SW 1271 (cell line): ENCODE measurements at places on chromosomes 2 and 18.

- DNase-seq: no peak
Measured at GRCh38 chr18:23355206-23355605, 97.9 kb upstream of the RIOK3 start.

- DNase-seq: no peak
Measured at GRCh38 chr2:168272225-168272624, 24.8 kb upstream of the STK39 start.

- DNase-seq: no peak
Measured at GRCh38 chr2:40915651-40916050, 463.8 kb upstream of the SLC8A1 start.

GRCh38 chr18:3248062-3248657 is 559 bp downstream of the MYL12A start:
- DNase-seq: peak; percentile 21

GRCh38 chr2:24763843-24764242 is 29.3 kb downstream of the PTRHD1 start:
- no peak for DNase-seq

DNA sequence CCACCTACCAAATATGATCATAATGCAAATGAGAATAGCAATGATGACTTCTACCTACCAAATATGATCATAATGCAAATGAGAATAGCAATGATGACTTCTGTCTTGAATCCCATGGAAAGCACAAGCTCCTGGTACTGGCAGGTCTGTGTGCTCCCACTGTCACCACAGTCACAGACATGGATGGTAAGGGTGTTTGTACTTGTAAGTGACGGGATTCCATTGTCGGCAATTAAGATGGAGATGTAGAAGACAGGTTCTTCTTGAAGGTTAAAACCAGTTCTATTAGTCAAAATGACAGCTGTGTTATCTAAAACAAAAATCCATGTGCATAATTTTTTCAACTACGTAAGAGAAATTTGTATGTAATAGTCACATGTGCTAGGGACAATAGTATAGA is 95.0 kb downstream of the CDH19 start:
- DNase-seq: no peak

GRCh38 chr2:105776560-105776928 is 31.8 kb downstream of the NCK2 start:
- no peak for DNase-seq

- DNase-seq: no peak
Measured at GRCh38 chr2:85619617-85620016, 3.6 kb downstream of the USP39 start.

- no peak for DNase-seq
Measured at GRCh38 chr2:742221-742620, 65.0 kb upstream of the TMEM18 start.

GRCh38 chr18:33114749-33115148 is 325.8 kb downstream of the CCDC178 start:
- no peak for DNase-seq

DNA sequence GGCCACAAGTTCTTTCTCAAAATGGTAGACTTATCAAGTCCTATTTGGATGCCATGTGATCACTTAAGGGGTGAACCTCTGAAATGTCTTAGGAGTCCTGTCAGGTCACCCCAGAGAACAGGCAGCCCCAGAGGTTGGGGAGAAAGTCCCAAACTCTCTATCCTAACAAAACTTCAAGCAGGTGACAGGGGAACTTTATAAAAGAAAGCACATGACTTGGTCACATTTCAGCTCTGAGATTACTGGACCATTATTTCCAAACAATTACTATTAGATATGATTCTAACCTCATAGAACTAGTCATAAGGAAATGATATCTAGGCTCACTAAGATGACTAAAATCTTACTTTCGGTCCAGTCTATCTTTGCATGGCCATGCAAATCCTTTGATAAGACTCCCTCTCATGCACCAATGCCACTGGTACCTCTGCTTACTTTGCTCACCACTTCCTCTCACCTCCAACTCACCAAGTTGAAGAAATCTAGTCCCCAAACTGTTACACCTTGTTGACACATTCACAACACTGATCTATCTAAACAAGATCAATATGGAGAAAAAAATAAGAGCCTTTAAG is 107.0 kb downstream of the GALNT14 start:
- DNase-seq: no peak

DNA sequence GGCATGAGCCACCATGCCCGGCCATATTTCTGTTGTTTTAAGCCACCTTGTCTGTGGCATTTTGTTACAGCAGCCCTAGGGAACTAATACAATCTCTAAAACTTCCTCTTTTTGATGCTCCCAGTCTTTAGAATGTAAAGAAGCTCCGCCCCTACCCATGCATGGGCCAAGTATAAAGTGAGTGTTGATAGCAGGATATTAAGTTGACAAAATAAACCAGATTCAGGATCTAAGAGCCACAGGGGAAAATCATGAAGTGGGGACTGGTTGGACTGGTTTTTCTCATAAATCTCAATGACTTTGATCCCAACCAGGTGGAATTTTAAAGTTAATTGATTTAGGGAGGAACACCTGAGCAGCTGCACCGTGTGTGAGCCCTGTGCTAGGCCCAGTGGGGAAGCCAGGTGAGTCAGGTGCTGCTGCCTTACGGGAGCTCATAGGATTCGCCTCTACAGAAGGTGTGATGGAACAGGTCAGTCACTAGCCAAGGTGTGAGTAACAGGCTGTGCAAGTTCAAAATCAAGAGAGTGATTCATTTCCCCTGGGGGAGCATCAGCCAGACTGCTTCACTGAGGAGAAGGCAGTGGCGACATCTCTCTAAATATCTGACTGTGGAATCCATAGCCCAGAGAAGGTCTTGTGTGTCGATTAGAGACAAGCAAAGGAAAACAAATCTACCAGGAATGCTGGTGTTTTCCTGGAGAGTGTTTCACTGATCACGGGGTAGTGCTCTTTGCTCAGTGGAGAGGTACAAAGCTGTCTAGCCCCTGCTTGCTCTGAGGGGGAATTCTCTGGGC is 63.0 kb upstream of the MSH2 start:
- DNase-seq: no peak

DNA sequence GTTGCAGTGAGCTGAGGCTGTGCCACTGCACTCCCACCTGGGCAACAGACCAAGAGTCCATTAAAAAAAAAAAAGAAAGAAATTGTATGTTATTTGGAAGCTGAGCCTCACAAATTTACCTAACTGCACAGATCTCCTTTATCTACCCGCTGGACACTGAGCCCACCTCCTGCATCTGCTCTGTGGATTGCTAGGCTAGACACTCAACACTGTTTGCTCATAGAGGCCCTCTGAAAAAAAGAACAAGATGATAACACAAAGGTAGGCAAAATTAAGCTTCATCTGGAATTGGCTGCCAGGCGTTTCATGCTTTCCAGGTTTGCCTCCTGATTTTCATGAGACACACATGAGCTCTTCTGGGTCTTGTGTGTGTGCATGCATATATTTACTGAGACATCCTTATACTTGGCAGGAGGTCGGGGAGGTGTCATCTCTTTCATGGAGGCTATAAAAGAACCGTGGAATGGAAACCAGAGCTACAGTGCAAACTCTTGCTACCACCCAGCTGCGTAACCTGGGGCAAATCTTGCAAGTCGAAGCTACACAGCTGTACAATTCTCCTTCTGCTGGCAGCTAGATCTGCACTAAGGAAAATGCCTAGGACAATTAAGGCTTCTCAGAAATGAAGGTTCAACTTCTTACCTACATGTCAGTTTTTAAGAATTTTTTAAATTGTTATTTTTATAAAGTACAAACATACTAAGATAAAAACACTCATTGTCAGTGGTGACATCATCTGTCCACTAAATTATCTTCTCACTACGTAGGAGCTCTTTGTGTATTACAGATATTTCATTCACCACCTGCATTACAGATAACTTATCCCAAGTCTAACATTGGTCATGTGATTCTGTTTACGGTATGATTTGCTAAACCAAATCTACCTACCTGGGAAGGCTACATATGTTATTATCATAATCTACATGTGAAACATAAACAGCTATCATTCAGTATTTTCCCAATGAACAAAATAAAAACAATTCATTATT is 63.1 kb downstream of the CABYR start:
- DNase-seq: no peak

GRCh38 chr18:12485479-12486105 is 77.9 kb downstream of the PRELID3A start:
- DNase-seq: no peak

GRCh38 chr2:228197504-228197903 is 16.0 kb upstream of the SPHKAP start:
- DNase-seq: no peak

GRCh38 chr2:47509250-47509649 is 106.3 kb downstream of the MSH2 start:
- DNase-seq: no peak

- DNase-seq: no peak
Measured at GRCh38 chr2:178392215-178392614, 58.8 kb downstream of the PRKRA start.

DNA sequence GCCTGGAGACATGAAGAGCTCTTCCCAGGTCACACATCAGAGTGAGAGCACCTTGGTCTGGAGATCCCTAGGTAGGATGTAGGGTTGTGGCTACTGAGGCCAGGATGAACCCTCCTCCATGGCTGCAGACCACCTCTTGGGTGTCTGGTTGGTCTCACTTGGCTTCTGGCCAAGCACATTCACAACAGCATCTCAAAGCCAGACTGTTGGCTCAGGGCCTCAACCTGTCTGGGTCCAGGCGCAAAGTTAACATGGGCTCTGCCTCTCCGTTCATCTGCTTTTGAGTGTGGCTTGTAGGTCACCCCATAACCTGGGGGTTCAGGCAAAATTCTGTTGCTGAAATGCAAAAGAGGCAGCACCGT is 40.1 kb downstream of the RHOB start:
- DNase-seq: no peak

GRCh38 chr2:223725494-223725893 is 111.9 kb downstream of the AP1S3 start:
- DNase-seq: peak; percentile 95

GRCh38 chr2:45691171-45691999 is 39.9 kb downstream of the PRKCE start:
- no peak for DNase-seq

GRCh38 chr2:237310515-237311114 is 103.3 kb downstream of the COL6A3 start:
- DNase-seq: no peak

DNA sequence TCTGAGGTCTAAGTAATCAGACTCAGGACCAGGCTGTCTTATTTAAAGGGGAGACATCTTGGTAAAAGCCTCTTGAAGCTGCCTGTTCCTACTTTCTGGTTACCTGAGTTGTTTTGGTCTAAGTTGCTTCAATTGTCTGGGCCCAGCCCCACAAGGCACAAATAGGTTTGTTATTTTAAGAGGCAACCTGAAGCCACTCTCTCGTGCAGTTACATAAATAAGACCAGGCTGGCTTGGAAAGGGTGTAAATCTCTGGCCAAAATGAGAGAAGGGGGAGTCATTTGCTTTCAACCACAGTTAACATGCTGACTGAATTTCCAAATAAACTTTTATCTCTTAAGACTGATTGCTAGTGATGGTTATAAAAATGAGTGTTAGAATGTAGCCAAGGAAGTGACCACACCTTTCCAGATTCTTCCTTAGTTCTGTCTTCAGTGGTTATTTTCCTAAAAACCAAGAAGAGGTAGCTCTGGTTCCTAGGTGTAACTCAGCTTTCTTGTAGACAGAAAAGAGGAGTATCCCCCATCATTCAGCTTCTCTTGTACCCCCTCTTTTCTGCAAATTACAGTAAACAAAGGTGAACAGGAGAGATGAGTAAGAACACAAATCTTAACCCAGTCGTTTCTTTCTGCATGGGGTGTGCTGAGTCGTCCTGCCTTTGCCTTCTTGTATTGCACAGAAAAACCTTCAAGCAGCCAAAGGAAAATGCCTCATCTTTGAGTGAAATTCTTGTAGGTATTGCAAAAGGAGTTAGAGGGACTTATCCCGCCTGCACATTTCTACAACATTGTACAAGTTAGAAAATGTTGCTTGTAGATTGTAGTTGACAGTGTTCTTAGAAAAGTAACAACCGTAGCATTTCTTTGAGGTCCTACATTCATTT is 161.5 kb upstream of the NT5C1B start:
- DNase-seq: no peak

GRCh38 chr2:15107137-15107536 is 454.0 kb downstream of the NBAS start:
- no peak for DNase-seq

DNA sequence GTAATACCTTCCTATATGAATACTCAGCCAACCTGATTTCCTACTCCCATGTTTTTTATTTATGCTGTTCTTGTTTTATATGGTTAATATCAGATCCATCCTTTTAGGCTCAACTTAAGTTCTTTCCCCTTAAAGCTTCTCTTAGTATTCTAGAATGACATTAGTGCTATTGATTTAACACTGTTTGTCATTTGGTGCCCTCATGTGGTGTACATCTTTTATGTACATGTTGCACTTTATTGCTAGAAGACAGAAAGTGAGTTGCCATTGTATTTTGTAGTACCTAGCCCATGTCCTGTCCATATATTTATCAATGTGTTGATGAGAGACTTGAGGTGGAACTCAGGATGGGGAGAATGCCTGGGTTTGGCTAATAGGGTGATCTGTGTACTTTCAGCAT is 2.5 kb downstream of the HTRA2 start:
- no peak for DNase-seq

- peak; percentile 2 for DNase-seq
Measured at GRCh38 chr2:63163161-63163820, 112.7 kb downstream of the OTX1 start.

- DNase-seq: no peak
Measured at GRCh38 chr2:215681799-215682596, 246.1 kb upstream of the FN1 start.

DNA sequence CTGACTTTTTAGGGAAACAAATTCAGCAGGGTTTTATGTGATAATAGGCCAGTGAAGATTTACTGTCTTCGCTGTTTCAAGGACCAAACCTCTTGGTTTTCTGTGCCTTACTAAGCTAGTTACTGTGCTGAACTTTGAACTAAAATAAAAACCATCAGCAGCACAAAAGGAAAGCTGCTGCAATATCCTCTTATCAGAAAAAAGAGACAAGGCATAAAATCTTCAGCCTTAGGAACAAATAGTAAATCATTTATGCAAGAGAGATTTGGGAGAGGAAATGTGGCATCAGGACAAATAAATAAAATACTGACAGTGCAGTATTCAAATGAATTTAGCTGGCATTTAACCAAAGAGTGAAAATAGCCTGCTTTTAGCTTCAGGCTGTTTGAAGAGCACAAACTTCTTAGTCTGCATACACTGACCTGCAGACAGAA is 64.1 kb upstream of the EHBP1 start:
- DNase-seq: no peak

GRCh38 chr2:47133046-47133445 is 22.1 kb downstream of the STPG4 start:
- DNase-seq: no peak

- no peak for DNase-seq
Measured at GRCh38 chr2:224206816-224207215, 167.7 kb upstream of the SERPINE2 start.
